ENCODE measurements at places on chromosomes 2 and 18.

DNA sequence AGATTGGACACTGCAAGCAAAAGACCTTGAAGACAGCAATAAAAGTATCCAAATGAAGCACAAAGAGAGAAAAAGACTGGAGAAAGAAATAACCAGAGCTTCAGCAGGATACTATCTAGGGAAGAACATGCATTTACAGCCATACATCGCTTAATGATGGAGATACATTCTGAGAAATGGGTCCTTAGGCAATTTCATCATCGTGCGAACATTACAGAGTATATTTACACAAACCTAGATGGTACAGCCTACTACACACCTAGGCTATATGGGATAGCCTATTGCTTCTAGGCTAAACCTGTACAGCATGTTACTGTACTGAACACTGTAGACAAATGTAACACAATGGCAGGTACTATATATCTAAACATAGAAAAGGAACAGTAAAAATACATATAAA is 11.9 kb downstream of the OLA1 start:
- DNase-seq = no peak

DNA sequence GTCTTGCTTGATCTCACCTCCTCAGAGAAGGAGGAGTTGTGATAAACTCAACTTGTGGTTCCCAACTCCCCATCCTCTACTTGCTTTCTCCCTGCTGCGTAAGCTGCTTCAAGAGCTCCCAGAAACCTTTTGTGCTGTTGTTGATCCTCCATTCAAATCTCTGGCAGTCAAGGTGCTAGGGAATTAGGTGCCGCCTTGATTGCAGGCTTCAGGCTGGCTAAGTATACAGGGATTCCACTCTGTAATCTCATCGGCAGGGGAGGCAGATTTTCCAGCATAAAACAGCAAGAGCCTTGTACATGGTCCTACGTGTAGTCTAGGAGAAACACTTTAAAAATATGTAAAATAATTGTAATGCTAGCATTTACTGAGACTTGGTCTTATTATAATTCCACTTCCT is 116.2 kb upstream of the DDX18 start:
- no peak for DNase-seq

GRCh38 chr18:54737986-54738385 is 90.3 kb upstream of the RAB27B start:
- no peak for DNase-seq

DNA sequence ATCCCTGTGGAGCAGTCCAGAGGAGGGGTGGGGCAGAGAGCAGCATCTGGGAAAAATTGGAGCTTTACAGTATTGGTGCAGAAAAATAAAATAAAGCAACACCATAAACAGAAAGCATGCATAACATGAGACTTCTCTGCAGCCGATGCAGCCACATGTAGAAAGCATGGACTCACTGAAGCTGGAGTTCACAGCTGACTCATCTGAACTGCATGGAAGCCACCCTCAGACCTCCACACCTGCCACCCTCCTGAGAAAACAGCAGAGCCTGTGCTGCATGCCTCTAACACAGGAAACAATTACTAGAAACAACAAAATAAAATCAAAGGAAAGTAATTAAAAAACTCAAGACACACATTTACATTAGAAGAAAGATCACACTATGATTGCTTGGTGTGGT is 169.4 kb upstream of the ALKAL2 start:
- no peak for DNase-seq

- DNase-seq = no peak
Observed at GRCh38 chr2:47899915-47900816, 6.1 kb downstream of the FBXO11 start.

DNA sequence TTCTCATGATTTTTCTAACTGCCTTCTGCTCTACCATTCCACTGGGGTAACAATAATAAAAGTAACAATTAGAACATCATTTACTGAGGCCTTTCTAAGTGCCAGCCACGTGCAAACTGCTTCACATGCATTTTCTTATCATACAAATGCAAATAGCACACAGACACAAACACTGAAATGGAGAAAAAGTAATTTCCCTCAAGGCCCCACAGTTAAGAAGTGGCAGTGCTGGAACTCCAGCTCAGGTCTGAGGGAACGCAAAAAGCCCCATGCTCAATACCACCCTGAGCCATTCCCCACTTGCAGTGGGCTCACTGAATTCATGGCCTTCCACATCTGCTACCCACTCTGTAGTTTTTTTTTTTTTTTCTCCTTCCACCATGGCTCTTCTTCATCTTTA is 140.6 kb downstream of the UPP2 start:
- no peak for DNase-seq

GRCh38 chr2:65420712-65421431 is 11.5 kb downstream of the SPRED2 start:
- DNase-seq = peak; percentile 1

All from NCI-H69 (cell line).